ENCODE measurements at places on chromosomes 13 and 19.
A peak's percentile ranks its signal among the peaks of the same experiment; 100 is the strongest.

GRCh38 chr19:38274739-38275138 is 10.4 kb downstream of the SPINT2 start:
- no peak for DNase-seq

- no peak for DNase-seq
Measured at GRCh38 chr13:72637561-72637960, 89.9 kb downstream of the MZT1 start.

- DNase-seq, result peak; percentile 93
Measured at GRCh38 chr19:44356383-44357111, at the start of gene ZNF112. TSS of gene ZNF112 (minus strand) at chr19:44356680. CDS start at chr19:44340539, 16,141 bp downstream.

DNA sequence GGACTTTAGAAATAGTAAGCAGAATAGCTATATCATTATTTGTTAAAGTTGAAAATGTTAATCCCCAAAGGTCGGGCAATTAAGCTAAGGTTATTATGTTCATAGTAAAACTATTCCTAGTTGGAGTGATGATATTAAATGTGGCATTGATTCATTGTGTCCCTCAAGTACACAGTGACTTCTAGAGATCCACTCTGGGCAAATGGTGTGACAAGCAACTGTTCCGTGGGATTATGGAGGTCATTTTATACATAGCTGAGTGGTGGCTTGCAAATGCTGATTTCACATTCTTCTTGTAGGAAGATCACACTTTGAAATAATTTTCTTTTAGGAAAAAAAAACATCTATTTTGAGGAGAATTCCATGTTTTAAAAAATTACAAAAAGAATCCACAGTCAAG is 317.8 kb downstream of the ATP8A2 start:
- DNase-seq, result no peak

DNA sequence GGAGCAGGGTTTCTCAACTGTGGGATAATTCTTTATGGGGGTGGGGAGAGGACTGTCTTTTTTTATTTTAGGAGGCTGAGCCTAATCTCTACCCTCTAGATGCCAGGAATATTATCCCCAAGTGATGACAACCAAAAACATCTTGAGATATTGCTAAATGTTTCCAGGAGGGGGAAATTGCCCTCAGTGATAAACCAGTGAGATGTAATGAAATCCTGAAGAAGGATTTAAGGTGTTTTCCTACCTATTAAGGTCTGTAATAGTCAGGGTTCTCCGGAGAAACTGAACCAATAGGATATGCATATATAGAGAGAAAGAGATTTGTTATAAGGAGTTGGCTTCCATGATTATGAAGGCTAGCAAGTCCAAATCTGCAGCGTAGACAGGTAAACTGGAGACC is 208.3 kb upstream of the MIR17HG start:
- DNase-seq, result no peak

DNA sequence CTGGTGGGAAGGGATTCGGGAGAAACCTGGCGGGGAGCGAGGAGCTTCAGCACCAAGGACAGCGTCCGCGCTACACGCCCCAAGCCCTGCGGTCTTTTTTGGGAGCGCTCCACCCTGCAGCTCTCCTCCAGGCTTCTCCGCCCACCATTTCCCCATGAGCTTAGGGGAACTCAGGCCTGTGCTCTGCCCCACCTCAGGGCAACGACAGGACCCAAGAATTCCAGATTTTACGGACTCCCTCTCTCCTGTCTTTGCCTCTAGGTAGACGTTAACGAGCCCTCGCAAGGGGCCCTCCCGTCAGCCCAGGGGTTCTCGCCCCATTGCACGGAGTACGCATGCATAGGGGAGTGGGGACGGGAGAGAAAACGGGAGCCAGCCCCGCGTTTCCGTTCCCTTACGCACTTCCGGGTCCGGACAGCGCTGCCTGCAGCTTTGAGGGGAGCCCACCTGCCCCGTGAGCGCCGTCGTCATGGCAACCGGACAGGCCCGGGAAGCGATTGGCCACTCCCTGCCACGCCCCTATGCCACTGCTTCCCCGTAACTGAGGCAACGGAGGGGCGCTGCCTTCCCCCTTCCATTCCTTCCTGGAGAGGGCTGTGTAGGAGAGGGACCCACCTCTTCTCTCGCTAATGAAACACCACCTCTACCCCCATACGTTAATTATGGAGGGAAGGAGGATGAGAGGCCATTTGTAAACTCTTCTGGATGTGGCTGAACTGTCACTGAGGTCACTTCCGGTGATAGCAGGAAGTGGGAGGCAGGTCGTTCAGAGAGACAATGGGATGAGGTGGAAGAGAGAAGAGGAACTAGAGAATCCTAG is 20.8 kb downstream of the NOVA2 start:
- peak; percentile 51 for DNase-seq

DNA sequence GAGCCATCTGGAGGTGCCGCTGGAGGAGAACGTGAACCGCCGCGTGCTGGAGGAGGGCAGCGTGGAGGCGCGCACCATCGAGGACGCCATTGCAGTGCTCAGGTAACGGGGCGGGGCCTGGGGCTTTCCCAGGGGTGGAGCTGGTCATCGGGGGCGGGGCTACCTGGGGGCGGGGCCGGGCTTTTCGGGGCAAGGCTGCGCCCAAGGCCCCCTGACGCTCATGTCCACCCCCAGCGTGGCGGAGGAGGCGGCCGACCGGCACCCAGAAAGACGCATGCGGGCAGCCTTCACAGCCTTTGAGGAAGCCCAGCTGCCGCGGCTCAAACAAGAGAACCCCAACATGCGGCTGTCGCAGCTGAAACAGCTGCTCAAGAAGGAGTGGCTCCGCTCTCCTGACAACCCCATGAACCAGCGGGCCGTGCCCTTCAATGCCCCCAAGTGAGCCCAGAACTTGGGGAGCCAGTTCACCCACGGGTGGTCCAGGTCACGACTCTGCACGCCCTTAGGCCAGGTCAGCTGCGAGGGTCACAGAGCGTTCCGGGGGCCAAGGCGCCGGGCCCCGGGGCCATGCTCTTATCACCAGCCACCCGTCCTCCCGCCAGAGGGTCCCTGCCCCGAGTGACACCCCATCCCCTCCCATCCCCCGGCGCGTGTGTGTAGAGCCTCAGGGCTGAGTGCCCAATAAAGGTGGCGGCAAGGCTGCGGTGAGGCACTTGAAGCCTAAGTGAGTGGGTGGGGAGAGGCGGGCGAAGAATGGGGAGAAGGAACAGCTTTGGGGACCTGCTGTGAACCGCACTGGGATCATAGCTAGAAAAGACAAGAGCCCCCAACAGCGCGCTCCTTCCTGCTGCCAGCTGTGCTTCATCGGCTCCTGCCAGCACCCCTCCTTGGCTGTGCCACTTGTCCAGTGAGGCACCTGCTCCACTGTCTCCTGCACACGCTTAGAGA is 10.7 kb downstream of the CCDC124 start:
- no peak for DNase-seq

GRCh38 chr19:16521715-16522289 is 20.4 kb downstream of the CHERP start:
- no peak for DNase-seq

GRCh38 chr19:14402332-14403144 is 16.6 kb downstream of the DDX39A start:
- peak; percentile 87 for DNase-seq

GRCh38 chr19:6963937-6964336 is 57.3 kb downstream of the MBD3L2B start:
- DNase-seq, result no peak

DNA sequence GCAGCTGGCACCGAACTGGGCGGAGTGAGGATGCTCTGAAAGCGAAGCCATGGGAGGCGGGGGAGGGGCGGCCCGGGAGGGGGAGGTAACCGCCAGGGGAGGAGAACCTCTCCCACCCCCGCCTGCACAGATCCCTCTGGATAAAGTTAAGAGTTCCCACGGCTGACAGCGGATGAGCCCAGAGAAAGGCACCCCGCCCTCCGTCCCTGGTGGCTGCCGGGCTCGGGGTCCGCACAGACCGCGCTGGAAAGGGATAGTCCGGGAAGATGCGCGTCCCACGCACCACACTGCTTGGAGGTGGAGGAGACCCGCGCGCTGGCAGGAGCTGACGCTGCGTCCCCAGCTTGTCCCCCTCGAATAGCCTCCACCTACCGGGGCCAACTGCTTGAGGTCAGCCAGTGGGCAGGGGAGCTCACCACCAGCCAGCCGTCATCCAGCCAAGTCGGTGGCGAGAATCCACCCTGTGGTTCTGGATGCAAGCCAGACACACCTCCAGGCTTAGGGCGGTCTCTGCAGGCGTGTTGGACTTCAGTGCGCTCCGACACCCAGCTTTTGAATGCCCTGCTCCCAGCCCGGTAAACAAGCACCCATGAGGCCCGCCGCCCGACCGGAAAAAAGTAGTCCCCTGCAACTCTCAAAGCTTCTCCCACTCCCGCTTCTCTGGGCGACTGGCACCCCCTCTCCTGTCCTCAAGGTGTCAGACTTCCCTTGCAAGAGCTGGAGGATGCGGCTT is at the start of gene TRPC4:
TSS of gene TRPC4 (minus strand) at position 17 of the 733 bp plus-strand sequence. CDS start 86,439 bp downstream, outside the sequence.
- peak; percentile 80 for DNase-seq

DNA sequence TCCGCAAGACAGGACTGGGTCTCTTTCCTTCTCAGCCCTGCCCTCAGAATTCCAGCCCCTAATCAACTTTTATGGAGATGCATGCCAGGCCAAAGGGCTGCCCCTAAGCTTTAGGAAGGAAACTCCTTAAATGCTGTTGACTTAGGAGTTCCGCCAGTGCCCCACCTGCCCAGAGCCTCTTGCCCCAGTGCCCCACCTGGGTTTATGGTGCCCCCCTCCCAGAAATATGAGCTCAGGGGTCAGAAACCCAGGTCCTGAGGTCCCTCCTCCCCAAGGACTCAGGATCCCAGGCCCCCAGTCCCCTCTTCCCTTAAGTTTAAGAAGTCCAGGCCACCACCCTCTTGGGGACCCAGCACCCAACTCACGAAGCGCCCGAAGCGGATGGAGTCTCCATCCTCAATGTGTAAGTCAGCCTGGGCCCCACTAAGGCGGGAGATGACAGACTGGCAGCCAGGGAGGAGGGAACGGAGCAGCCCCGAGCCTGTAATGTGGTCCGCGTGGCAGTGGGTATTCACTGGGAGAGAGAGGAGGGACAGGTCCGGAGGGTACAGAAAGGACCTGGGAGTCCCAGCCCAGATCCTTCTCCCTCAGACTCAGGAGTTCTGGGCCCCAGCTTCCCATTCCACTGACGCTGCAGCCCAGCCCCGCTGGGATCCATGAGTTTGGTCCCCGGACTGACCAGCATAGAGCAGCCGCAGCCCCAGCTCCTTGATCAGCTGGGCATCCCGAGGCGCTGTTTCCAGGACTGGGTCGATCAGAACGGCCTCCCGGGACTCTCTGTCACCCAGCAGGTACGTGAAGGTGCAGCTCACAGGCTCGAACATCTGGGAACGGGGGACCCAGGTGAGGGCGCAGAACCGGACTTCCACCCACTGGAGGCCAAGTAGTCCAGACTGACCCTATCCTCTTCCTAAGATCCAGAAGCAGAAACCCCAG is 897 bp downstream of the ETHE1 start:
- peak; percentile 13 for DNase-seq

DNA sequence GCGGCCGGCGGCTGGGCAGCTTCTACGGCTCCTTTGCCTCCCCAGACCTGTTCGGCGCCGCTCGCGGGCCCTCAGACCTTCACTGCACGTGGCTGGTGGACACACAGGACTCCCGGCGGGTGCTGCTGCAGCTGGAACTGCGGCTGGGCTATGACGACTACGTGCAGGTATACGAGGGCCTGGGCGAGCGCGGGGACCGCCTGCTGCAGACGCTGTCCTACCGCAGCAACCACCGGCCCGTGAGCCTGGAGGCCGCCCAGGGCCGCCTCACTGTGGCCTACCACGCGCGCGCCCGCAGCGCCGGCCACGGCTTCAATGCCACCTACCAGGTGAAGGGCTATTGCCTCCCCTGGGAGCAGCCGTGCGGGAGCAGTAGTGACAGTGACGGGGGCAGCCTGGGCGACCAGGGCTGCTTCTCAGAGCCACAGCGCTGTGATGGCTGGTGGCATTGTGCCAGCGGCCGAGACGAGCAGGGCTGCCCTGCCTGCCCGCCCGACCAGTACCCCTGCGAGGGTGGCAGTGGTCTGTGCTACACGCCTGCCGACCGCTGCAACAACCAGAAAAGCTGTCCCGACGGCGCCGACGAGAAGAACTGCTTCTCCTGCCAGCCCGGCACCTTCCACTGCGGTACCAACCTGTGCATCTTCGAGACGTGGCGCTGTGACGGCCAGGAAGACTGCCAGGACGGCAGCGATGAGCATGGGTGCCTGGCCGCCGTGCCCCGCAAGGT is 11.6 kb downstream of the LRP3 start:
- no peak for DNase-seq

GRCh38 chr13:68440874-68441273 is 1210.7 kb upstream of the PCDH9 start:
- DNase-seq, result no peak

GRCh38 chr13:84380866-84381265 is 498.6 kb upstream of the SLITRK1 start:
- DNase-seq, result no peak

DNA sequence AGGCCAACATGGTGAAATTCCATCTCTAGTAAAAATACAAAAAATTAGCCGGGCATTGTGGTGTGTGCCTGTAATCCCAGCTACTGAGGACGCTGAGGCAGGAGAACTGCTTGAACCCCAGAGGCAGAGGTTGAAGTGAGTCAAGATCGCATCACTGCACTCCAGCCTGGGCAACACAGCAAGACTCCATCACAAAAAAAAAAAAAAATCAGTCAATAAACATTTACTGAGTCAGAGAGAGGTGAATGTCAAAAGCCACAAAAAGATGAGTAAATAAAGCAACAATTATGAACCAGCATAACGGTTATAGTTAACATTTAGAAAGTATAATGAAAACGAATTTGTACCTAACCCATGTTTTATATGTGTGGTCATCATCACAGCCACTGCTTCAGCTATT is 23.1 kb downstream of the PSPC1 start:
- DNase-seq, result no peak

DNA sequence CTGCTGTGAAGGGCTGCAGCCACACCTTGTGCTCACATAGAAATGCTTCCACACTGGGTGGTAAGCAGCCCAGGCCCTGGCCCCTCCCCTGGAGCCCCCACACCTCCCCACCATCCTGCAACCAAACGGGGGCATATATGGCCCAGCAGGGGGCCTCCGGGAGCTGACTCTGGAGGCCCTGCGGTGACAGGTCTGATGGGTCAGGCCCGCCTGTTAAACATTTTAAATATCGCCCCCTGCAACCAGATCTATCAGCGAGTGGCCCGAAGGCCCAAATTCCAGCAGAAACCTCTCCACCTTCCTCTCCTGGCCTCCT is 48.0 kb upstream of the KATNAL1 start:
- DNase-seq, result no peak

DNA sequence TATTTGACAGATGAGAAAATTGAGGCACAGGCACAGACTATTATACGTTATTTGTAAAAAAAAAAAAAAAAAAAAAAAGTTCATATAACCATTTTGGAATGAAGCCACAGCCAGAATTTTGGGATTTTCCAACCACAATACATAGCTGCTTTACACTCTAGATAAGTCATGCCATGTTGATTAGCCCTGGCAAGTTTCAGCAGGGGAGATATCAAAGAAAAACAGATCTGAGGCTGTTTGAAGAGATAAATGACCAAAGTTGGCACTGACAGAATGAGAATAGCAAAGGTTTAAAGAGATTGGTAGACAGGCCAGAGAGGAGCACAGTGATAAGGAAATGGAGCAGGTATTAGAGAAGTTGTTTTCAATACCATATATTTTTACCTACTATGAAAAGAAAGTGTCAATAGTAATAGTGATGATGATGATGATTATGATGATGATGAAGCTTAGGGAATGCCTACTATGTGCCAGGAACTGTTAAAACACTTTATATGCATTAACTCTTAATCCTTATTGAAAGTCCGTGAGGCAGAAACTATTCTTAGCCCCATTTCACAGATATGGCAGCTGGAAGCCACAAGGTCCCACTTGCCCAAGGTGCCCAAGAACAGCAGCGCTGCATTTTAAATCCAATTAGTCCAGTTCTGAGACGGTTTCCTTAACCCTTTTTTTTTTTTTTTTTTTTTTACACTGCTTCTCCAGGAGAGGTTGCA is 105.5 kb downstream of the MBNL2 start:
- peak; percentile 47 for DNase-seq
